Left renal pelvis (tissue), 4 donors: ENCODE measurements at places on chromosomes 16 and 17.

DNA sequence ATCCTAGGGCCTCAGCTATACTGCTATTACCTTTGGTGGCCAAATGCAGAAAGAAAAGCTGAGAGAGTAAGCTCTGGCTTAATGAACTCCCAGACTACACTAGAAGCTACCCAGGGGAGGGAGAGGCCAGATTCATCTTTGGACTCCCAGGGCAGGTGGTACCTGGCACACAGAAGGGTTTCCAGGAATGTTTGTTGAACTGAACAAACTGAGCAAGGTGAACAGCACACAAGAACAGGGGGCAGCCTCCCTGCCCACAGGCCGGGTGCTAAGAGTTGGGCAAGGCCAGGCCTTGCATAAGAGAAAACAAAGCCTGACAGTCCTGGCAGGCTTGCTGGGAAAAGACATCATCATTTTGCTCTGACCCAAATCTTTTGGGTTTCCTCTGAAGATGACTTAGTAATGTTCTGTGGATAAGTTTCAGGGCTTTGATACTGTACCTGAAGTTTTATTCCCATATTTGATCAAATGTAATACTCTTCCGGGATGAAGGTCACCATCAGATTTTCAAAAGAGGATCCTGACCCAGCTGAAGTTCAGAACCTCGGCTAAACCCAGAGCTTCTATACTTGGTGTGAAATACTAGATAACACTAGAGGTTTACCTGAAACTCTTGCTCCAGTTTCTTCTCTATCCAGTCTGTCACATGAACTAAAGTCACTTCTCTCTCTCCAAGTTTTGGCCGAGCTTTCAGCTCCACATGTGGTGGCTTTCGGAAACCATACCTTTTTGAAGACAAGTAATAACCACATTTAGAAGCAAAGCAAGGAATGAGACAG, 20.5 kb upstream of the ERN1 start:
- no peak for DNase-seq

GRCh38 chr16:78439646-78440045, 340.2 kb downstream of the WWOX start:
- no peak for DNase-seq

DNA sequence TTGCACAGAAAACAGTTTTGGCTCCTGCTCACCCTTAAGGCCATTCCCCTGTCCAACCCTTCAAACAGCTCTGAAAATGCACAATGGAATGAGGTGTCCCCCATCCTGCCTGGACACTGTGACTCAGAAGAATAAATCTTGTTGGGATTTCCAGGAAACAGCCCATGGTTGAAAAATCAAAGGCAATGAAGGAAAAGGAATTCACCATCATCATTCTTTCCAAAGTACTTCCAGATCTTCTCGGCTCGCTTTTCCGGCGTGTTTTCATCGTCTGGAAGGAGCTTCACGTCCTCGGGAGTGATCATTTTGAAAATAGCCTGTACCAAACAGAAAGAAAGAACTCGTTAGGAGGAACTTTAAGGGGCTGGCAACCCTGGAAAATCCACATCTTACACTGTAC, 4.3 kb downstream of the RCVRN start:
- DNase-seq = no peak

DNA sequence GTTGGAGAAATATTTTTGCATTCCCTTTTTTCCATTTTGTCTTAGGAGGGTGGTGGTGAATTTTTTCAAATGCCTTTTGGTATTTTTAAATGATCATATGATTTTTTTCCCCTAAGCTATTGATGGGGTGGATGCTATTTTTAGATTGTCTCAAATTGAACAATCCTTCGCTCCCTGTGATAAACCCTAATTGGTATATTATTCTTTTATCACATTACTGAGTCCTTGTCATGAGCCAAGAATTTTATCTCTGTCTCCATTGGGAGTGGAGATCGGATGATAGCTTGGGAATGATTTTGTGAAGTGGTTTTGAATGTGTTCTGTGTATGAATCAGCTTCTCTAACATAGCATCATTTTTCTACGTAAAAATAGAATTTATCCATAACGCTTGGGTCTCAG, 15.4 kb downstream of the NECAB2 start:
- DNase-seq = no peak

DNA sequence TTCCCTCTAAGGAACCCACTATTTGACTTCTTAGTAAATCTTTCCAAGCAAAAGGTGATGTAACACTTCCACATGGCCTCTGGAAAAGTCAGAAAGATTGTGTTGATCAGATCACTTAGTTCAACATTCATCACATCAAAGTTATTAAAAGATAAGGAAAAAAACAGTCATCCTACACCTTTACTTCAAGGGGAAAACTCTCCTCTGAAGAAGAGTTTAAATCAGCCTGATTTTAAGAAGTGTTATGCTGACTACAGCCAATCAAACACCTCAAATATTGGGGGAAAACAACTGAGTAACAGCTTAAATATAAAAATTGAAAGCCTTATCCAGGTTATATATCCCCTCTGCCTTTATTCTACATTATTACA, 19.6 kb upstream of the COPRS start:
- no peak for DNase-seq

- DNase-seq = no peak
Observed at GRCh38 chr17:72697602-72698146, 394.8 kb downstream of the SLC39A11 start.

GRCh38 chr17:43467981-43468581, 15.7 kb upstream of the DHX8 start:
- no peak for DNase-seq

- no peak for DNase-seq
Observed at GRCh38 chr17:45022288-45022648, 29.2 kb downstream of the DCAKD start.

GRCh38 chr16:14564323-14564722, 65.7 kb downstream of the PARN start:
- DNase-seq = no peak

- no peak for DNase-seq
Observed at GRCh38 chr17:35715416-35715815, 16.0 kb upstream of the RASL10B start.

DNA sequence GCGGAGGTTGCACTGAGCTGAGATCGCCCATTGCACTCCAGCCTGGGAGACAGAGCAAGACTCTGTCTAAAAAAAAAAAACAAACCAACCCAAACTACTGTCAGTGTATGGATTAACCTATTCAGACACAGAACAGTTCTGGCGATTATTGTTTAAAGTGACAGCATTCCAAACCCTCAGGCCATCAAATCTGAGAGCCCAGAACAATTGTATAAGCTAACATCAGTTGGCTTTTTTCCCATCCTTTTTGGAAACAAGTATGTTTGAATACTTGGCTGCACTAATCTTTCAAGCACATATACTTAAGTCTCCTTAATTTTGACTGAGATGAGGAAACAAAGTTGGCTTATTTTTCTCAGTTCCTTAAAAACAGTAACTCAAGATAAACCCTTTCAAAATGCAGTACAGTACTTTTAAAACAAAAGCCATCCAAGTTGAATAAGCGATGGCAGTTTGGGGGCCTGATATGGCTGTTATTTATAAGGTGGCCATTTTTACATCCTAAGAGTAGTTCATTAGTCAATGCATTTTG, 1.4 kb downstream of the ZSWIM7 start:
- no peak for DNase-seq

DNA sequence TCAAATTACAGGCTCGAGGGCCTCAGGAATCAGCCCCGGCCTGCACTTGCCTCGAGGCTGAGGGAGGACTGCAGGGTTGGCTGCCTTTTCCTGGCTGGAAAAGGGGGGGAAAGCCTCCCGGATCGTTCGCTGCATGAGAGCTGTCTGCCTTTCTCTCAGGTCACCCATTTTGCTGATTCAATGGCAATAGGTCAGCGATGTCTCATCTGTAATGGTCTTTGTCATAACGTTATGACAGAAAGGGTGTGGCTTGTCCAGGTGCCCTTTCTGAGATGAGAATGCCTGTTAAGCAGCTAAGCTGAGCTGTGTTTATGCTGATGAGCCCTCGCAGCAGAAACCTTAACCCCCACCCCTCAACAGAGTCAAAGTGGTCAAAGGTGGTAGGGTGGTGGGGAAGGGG, 81.8 kb downstream of the AKAP1 start:
- DNase-seq = no peak

DNA sequence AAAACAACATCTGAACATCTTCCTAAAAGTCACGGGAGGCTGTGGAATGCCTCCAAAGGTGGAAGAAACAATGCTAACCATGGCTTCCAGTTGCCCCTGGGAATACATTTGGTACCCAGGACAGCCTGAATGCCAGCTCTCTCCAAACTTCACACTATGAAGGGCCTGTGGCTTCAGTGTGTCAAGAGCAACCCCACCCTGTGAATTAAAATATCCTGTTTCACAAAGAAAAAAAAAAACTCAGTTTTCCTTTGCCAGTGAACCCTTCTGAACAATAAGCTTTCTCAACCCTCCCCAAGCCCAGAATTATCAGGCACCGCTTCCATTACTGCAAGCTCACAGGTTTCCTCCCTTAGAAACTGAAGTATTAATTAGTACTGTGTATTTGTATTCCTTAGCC, 69.8 kb downstream of the SLC39A11 start:
- no peak for DNase-seq

GRCh38 chr17:2222901-2223616, 80.5 kb downstream of the SMG6 start:
- no peak for DNase-seq

DNA sequence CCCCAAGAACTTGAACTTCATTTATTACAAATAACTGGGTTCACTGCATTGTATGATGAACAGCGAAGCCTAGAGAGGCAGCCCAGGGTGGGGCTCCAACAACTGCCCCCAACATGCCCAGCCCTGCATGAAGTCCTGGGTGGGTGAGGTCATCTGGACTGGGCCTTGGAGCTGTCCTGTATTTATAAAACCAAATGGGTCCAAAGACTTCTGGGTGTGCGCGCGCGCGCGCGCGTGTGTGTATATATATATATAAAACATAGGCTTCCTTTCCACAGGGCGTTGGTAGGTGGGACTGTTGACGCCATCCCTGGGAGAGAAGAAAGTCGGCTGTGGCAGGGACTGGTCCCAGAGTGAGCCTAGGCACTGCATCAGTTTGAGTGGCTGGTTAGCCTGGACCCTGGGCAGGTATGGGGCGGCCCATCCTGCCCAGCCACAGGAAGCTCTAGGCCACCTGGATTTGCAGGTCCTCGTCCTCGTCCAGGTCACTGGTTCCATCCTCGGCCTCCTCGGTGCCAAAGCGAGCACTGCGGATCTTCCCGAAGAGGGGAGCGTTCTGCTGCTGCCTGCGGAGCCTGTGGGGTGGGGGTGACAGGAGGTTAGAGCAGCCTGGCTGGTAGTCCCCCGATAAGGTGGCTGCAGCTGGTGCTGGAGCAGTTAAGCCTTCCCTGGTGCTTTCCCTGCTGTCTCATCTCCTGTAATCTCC, 23.9 kb downstream of the CCDC102A start:
- DNase-seq = no peak

DNA sequence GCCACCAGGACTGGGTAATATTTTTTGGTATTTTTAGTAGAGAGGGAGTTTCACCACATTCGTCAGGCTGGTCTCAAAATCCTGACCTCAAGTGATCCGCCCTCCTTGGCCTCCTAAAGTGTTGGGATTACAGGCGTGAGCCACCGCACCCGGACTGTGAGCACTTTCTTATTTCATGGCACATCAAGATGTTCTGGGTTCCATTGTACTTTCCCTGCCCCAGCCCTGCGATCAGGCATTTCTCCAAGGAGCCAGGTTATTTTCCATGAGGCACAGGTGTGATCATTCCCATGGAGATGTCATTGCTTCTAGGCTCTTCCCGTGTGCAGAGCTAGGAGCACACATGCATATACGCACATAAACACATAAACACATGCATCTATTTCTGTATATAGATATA, 2.6 kb upstream of the ANKRD40CL start:
- no peak for DNase-seq

DNA sequence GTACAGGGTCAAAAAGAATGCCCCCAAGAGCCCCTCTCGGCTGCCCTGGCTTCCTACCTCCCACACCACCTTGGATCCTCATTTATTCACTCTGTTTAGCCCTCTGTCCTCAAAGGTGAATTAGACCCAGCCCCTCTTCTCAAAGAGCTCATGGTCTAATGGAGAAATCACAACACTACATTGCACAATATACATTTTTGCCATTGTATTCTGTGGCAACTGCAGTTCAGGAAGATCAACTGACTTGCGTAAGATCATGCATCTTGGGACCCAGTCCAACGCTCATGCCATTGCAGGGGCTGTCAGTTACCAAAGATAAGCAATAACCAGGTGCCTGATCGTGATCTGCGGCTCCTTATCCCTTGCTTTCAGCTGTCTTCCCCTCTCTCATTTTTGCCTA, 1.4 kb downstream of the KRT38 start:
- DNase-seq = no peak

- DNase-seq = no peak
Observed at GRCh38 chr16:66008136-66008535, 358.4 kb upstream of the CDH5 start.

- DNase-seq = no peak
Observed at GRCh38 chr16:69511651-69512050, 54.1 kb upstream of the NFAT5 start.

DNA sequence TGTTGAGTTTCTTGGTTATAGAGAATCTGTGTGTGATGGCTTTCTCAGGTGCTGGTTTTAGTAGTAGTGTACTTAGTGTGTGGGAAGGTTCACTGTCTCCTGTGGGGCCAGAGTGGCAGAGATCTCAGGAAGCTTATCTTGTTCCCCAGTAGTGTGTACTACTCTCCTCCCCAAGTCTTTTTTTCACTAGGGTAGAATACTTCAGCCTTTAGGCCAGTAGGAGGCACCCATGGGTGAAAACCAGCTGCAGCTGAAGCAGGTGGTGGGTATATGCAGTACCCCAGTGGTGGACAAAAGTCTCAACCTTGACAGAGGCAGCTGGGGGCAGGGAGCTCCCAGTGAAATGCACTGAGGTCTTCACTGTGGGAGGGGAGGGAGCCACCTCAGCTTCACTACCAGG, 109.9 kb downstream of the PHKB start:
- DNase-seq = no peak

DNA sequence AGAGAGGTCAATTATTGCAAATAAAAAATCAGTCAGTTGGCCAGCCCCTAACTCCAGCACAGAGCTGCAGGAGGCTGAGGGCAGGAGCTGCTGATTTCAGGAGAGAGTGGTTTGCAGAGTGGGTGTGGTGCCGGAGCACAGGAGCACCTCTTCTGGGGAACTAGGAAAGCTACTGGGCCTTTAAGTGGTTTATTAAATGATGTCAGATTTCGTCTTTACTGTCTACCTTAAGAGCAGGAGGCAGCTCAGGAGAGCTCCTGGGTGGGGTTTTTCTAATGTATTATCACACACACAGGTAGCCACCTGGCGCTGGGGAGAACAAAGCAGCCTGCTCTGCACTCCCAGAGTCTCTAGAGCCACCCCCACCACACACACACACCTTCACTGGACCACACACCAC, 11.5 kb upstream of the HAS3 start:
- no peak for DNase-seq

DNA sequence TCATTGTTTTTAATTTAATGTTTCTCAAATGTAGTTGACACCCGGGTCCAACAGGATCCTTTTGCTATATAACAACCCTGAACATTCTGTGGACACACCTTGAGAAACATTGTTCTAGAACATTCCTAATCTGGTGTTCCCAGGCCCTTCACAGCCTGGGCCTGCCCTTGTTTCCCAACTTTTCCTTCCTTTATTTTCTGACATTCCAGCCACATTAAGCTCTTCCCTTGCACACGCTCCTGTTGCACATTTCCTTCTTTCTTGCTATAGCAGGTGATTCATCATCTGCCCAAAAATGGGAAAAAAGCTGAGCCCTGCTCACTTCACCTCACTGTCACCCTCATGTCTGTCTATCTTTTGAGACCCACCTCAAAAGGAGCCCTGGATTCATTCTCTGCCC, 67.9 kb upstream of the MARCHF10 start:
- no peak for DNase-seq

GRCh38 chr17:61846088-61846487, 17.2 kb downstream of the BRIP1 start:
- no peak for DNase-seq
